Activated CD4-positive, alpha-beta memory T cell treated with anti-CD3 and anti-CD28 coated beads for 36 hours (primary cell): ENCODE measurements at places on chromosomes 3 and 15.

- no peak for DNase-seq
Measured at GRCh38 chr3:65820600-65820999, 218.1 kb downstream of the MAGI1 start.

DNA sequence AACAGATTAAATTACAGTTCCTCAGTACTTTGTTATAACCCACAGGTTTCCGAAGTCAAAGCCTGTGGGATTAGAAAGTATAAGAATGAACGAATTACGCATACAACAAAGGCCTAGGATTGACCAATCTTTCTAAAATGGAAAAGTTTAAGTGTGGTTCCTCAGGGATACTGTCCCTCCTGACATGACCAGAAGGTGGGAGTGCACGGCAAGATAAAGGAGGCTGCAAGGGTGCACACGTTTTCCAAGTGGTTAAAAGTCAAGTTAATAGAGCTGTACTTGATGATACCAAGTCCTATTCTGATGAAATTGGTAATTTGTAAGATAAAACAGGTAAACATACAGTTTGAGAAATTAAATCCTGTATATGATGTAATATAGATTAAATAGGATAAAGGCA, 96.2 kb downstream of the ALDH1A2 start:
- no peak for DNase-seq

- DNase-seq, result no peak
Measured at GRCh38 chr3:108178676-108179075, 43.5 kb downstream of the IFT57 start.

DNA sequence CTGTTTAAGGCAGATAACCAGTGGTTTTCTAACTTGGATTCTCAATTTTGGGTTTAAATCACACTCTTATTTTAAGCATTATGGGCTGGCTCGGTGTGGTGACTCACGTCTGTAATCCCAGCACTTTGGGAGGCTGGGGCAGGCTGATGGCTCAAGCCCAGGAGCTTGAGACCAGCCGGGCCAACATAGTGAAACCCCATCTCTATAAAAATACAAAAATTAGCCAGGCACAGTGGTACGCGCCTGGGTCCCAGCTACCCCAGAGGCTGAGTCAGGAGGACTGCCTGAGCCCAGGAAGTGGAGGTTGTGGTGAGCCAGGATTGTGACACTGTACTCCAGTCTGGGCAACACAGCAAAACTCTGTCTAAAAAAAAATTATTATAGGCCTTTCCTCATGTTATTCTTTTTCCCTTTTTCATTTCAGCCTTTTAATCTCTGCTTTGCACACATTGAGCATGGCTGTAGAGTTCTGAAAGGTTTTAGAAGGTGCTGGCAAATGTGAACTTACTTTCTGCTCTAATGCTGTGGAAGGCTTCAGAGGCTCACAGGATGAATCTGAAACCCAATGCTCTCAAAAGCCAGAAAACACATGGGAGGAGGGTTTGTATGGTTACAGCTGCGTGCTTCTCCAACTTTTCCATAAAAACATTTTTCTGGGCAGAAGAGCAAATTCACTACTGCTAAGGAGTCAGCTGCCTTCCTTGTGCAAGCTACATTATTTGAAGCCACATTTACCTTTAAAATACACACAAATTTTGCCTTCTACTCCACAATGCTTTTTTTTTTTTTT, 32.5 kb downstream of the CHAC1 start:
- no peak for DNase-seq

DNA sequence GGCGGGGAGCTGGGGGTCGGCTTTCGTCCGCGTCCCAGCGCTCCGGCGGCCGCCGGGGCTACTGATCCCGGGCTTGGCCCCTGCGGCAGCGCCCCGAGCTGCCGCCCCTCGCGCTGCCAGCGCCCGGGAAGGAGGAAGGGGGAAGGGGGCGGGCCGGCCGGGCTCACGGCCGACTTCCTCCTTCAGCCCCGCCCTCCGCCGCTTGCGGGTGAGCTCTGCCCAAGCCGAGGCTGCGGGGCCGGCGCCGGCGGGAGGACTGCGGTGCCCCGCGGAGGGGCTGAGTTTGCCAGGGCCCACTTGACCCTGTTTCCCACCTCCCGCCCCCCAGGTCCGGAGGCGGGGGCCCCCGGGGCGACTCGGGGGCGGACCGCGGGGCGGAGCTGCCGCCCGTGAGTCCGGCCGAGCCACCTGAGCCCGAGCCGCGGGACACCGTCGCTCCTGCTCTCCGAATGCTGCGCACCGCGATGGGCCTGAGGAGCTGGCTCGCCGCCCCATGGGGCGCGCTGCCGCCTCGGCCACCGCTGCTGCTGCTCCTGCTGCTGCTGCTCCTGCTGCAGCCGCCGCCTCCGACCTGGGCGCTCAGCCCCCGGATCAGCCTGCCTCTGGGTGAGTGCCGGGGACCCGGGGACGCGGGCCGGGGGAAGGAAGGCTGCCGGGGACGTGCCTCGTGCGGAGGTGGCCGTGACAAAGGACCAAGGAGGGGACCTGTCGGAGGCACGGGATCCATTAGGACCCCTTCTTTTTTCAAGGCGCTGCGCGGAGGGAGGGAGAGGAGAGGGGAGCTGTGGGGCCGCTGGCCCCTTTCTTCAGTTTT, at the start of gene SEMA4B:
Gene SEMA4B, plus strand, starts transcription at position 201 of the 814 bp plus-strand sequence. Its CDS starts 249 bp downstream, at position 450.
- peak; percentile 77 for DNase-seq

GRCh38 chr15:88769161-88769971, 33.9 kb upstream of the ACAN start:
- no peak for DNase-seq

DNA sequence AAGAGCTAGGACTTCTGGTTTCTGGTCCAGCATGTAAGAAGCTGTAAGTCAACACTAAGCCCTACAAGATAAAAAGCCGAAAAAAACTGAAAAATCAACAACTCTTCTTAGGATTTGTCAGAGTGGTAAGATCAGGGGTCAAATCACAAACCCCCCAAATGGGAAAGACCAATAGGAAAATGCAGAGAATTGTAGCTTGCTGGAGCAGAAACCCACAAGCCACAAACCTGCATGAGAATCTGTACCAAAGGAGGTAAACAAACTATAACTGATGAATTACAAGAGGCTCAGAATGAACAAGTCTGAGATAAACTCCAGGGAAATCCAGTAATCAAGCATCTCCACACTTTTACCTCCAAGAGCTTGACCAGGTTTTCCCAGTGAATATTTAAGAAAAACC, 36.0 kb downstream of the RFX7 start:
- DNase-seq, result no peak

GRCh38 chr15:90184786-90185704, 16.1 kb upstream of the SEMA4B start:
- peak; percentile 70 for DNase-seq

- no peak for DNase-seq
Measured at GRCh38 chr15:65264863-65265430, 21.7 kb downstream of the PARP16 start.

DNA sequence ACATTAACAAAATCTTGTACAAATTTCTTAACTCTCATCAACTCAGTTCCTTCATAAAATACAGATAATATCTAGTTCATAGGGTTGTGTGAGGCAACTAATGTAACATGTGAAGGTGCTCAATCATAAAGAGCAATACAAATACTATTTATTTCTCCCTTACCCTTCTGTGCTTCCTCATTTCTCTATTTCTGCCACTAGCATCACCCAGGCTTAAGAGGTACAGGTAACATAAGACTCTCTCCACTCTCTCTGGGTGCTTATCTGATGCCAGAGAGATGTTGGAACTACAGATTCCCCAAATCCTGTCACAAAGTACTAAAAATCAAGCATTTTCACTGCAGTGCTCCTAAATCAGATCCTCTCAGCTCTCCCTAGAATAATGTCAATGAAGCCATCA, 74.9 kb downstream of the DPH6 start:
- DNase-seq, result no peak

DNA sequence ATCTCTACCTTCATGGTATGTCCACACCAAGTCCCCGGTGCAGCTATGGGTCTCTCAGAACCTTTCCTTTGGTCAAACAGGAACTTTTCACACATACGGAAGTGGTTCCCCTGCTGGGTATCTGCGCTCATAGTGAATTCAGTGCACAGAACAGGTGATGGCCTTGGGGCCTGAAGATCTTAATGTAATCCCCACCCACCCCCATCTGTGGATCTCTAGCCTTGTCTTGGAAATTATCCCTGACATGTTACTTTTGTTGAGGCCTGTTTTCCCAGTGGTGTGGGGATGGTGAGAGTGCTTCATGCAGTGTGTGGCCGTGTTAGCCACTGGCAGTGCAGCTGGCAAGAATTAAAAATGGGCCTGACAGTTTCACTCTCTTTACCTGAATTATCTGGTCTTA, 71.9 kb upstream of the MYZAP start:
- no peak for DNase-seq

- peak; percentile 31 for DNase-seq
Measured at GRCh38 chr15:101250873-101251829, 697 bp downstream of the CHSY1 start.

- DNase-seq, result no peak
Measured at GRCh38 chr3:16687221-16687620, 82.0 kb upstream of the DAZL start.

DNA sequence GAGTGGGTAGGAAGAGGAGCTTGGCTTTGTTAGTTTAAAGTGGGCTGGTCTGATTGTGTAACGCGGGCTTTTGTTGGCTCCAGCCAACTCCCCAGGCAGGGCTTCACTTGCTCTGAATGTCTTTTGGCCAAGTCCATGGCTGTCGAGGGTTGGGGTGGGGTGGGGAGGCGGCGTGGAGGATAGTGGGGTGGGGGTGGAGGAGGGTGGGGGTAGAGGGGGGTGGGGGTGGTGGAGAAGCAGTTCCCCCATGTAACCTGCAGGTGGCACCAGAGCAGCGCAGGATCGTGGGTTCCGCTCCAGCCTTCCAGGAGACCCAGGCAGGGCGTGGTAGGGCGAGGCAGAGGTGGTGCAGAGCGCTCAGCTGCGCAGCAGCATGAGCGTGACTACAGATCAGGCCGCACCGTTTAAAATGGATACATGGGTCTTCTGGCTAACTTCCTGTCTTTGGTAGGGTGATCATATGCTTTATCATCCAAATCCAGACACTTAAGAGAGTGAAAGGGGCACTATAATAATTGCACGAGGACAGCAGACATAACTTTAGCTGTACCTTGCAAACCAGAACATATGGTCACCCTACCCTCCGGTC, 28.3 kb downstream of the GOLGA6A start:
- DNase-seq, result peak; percentile 83

- DNase-seq, result no peak
Measured at GRCh38 chr3:191260431-191261303, 61.6 kb downstream of the OSTN start.

DNA sequence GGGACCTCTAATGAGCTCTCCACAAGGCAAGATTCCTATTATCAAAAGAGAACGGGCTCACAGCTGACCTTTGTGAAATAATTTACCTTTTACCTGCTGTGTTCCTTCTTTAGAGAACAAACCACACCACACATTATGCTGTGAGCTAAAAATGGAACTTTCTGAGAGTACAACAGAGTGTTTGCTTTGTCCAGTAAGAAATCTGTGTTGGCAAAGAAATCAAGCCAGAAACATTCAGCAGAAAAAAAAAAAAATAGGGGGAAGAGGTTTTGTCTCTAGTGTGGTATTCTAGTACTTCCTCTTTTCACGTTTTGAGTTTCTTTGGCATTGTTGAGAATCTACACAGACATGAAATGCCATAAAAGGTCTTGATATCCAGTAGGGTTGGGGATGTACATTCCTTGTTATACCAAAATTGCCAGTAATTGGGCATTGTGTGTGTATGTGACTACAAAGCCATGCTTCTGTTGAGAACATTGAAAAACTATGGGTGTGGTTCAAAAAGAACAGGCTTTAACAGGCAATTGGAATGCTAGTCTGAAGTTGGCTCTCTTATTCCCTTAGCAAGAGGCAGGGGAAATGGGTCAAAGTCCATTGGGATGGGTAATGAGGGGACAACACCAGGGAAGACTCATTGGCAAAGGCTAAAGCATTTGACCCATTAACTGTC, 273.5 kb downstream of the NEK10 start:
- no peak for DNase-seq

- DNase-seq, result no peak
Measured at GRCh38 chr15:50229336-50229735, 36.2 kb downstream of the HDC start.

GRCh38 chr15:68038246-68038645, 15.9 kb upstream of the PIAS1 start:
- DNase-seq, result no peak

- peak; percentile 49 for DNase-seq
Measured at GRCh38 chr3:143951351-143951971, 20.2 kb upstream of the DIPK2A start.

GRCh38 chr3:10198761-10199649, 34.3 kb downstream of the IRAK2 start:
- DNase-seq, result peak; percentile 87

DNA sequence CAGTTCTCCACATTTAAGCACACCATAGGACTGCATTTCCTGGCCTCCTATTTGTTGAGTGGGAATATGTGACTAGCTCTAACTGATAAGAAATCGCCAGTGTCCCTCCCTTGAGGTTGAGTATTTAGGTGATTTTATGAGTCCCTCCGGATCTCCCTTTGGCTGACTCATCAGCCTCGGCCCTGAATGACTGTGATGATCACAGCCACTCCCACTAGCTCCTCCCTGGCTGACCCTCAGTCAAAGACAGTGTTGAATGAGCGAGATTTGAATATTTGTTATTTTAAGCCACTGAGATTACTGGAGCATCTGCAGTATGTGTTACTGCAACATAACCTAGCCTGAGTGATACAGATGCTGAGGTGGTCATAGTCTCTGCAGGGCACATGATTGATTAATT, 515.3 kb downstream of the EPHB1 start:
- no peak for DNase-seq

- DNase-seq, result no peak
Measured at GRCh38 chr3:172675441-172676193, 35.2 kb downstream of the NCEH1 start.

DNA sequence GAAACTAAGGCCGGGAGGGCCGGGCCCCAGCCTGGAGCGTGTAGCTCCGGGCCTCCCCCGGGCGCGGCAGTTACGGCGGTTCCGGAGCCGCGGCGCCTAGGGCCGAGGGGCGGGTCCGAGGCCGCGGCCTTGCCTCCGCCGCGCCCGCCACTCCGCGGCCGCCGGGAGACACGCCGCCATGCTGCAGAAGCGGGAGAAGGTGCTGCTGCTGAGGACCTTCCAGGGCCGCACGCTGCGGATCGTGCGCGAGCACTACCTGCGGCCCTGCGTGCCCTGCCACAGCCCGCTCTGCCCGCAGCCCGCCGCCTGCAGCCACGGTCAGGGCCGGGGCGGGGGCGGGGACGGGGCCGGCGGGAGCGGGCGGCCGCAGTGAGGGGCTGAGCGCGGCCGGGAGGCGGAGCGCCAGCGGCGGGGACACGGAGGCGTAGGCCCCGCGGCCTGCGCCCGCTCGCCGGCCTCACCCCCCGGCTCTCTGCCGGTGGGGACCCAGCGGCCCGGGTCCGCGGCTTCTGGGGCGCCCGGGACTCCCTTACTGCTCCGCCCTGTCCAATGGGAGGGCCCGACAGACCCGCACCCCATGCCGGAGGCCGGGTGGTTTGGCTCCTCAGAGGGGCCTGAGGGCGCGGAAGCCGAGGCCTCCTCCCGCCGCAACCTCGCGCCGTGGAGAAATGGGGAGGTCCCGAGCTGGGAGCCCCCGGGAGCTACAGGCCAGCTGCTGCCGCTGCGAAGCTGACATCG, at the start of gene DIS3L:
Gene DIS3L, plus strand, starts transcription at position 150 of the 738 bp plus-strand sequence. Its CDS starts 29 bp downstream, at position 179.
- peak; percentile 68 for DNase-seq

DNA sequence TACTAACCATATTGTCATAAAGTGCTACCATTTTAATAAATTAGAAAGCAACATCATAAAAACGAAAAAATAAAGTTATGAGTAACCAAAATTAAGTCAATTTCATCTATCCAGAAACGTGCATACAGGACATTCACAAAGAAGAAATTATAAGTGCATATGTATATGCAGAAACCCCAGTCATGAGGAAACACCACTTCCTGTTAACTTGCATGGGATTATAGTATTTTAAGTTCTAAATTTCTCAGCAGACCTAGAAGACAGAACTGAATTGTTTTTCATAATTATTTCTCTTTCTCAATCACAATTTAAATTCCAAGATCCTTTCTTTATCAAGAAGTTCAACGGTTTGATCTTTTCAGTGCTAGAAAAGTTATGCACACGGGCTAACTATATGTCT, 1.4 kb upstream of the KBTBD8 start:
- DNase-seq, result no peak
